SK-N-DZ (cell line): ENCODE measurements at places on chromosomes 4 and X.

GRCh38 chr4:88297212-88297516, 12.8 kb upstream of the PPM1K start:
- no peak for DNase-seq

GRCh38 chr4:152256996-152257395, 278.9 kb downstream of the FBXW7 start:
- DNase-seq: no peak

DNA sequence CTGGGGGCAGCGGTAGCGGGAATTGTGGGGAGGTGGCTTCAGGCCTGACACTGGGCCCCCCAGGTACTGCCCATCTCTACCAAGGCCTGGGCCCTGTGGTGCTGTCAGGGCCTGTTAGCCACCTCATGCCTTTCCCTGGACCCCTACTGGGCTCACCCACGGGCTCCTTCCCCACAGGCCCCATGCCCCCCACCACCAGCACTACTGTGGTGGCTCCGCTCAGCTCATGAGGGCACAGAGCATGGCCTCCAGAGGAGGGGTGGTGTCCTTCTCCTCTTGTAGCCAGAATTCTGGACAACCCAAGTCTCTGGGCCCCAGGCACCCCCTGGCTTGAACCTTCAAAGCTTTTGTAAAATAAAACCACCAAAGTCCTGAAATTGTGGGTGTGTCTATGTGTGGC, 7.5 kb downstream of the GATA1 start:
- DNase-seq: no peak

DNA sequence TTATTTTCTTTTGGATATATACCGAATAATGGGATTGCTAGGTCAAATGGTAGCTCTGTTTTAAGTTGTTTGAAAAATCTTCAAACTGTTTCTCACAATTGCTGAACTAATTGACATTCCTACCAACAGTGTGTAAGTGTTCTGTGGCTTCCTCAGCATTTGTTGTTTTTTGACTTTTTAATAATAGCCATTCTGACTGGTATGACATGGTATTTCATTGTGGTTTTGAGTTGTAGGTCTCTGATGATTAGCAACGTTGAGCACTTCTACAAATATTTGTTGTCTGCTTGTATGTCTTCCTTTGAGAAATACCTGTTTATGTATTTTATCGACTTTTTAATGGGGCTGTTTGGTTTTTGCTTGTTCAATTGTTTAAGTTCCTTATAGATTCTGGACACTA, 680.1 kb upstream of the GRIA3 start:
- no peak for DNase-seq

GRCh38 chrX:30688641-30689040, 35.4 kb downstream of the GK start:
- DNase-seq: no peak

GRCh38 chr4:5887361-5888221, 5.3 kb downstream of the CRMP1 start:
- peak; percentile 50 for DNase-seq

- DNase-seq: no peak
Measured at GRCh38 chrX:149949743-149950436, 11.6 kb upstream of the EOLA2 start.

GRCh38 chr4:71026086-71026485, 32.6 kb downstream of the DCK start:
- no peak for DNase-seq

- DNase-seq: no peak
Measured at GRCh38 chrX:52437212-52437611, 58.4 kb upstream of the XAGE1A start.

DNA sequence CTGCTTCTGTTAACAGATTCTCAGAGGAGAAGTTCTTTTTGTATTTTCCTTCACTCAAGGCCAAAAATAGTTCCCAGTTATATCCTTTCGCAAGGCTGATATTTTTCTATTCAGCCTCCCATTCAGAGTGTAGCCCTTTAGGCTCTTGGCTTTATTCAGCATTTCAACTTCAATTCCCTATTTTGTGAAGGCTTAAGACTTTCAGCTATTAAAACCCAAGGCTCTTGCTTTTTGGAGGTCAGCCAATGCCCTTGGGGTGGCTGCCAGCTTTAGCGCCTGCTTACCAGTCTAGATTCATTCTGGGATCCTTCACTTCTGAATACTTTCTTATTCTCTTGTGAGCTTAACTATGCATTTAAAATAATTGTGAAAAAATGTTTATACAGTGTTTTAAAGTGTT, 57.3 kb upstream of the ADGRA3 start:
- no peak for DNase-seq

DNA sequence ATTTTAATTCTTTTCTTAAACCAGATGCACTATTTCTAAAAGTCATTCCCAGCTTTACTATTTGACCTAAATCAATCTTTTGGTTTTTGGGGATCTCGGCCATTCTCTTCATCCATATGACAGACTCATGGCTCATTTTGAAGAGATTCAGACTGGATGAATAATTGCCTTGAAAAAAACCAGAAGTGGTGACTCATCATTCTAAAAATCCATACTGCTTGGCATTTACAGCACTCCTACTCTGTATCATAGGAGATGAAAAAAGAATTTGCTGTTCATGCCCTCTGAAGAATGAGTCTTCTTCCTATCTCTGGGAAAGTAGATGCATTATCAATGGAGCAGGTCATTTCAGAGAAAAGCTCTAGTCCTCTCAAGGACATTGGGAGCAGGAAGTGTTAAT, 220.5 kb upstream of the RPS6KA3 start:
- DNase-seq: no peak

DNA sequence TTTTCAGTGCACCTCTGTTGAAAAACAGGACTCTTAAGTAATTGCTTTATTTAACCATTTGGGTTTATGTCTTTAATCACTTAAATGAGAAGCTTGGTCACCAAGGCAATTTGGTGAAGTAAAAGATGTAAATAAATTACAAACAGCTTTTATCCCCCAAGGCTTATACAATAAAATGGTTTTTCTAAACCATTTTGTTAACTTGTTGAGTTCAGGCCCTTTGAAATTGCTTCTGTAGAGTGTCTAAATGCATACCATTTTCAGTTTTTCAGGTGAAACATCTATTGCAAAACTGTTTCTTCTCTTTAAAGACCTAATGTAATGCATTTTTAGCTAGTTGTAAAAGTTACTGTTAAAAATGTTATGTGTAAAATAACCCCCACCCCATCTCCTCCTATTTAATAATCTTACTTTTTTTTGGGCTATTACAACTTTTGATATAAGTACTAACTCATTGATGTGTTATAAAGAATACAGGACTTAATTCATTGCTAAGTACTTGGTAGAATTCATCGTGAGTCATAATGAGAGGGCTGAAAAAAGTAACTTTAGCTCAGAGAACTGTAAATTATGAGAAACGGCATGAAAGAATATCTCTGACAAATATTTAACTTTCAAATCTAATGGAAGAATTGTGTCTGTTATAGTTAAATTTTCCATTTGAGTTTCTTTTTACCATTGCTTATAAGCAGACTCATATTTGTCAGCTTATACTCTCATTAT, 4.5 kb downstream of the RAPGEF2 start:
- no peak for DNase-seq

- DNase-seq: no peak
Measured at GRCh38 chr4:4509521-4509920, 32.3 kb downstream of the STX18 start.

DNA sequence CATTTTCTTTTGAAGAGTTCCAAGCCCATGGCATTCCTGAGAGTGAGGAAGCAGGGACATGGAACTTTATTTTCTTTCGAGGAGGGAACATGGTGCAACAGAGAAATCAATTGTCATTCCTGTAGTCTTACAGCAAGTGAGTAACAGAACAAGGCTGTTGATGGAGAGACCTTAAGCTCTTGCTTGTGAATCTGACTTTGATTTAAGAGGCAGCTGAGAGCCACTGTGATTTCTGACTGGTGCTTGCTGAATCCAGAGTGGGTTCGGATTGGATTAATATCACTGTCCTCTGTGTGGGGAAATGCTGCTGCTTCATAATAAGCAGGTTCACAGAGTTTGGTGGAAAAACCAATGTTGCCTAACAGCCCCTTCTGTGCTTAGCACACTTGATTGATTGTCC, 4.7 kb upstream of the ATP1B4 start:
- no peak for DNase-seq

DNA sequence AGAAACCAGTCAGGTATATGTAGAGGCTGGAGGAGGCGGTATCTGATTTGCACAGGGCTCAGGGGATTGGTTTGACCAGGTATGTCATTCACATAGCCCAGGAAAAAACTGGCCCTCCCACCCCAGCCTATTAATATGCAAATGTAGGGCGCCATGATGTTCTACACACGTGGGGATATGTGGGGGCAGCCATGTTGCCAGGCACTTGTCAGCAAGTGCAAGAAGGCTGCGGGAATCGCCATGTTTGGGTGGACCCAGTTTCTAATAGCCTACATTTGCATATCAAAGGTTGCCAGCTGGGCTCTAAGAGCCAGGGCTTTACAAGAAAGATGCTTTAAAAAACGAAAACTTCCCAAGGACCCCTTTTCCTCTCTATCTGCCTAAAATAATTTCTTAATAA, 335.1 kb downstream of the SMARCA1 start:
- DNase-seq: no peak

GRCh38 chr4:32117693-32118092, 1397.5 kb downstream of the PCDH7 start:
- DNase-seq: no peak

DNA sequence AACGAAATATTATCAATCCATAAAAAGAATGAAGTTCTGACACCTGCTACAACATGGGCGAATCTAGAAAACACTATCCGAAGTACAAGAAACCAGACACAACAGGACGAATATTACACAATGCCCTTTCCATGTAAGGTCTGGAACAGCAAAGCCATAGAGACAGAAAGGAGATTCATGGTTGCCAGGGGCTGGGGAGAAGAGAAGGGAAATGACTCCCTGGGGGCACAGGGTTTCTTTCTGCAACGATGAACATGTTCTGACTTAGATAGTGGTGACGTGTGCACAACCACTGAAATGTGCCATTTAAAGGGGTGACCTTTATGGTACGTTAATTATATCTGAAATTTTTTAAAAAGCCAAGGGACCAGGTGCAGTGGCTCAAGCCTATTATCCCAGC, 28.3 kb downstream of the GPR143 start:
- DNase-seq: no peak

DNA sequence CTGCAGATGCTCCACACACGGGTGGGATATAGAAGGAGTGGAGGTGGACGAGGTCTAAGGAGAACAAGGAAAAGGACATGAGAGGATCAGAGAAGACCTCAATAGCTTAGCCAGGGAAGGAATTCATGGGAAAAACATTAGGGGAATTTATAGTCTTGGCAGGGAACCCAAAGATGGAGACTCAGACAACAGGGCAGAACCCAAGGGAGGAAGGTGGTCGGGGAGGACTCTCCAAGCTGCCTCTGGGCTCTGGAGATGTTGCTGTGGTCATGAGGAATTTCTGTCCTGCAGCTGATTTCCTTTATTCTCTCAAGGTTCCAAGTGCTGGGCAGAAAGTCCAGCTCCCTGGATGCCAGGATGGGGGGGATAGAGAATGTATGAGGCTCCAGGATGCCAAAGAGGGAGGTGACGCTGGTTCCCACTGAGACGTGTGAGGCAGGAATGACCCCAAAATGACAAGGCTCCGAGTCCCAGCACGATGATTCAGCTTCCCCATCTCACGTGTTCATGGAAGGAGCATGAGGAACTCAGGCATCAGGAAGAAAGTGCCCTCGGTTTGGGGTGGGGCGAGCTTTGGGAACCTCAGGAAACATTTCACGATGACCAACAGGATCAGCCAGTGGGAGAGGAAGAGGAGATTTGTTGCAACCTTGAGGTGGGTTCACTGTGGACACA, 57.0 kb upstream of the PPP2R3B start:
- no peak for DNase-seq

DNA sequence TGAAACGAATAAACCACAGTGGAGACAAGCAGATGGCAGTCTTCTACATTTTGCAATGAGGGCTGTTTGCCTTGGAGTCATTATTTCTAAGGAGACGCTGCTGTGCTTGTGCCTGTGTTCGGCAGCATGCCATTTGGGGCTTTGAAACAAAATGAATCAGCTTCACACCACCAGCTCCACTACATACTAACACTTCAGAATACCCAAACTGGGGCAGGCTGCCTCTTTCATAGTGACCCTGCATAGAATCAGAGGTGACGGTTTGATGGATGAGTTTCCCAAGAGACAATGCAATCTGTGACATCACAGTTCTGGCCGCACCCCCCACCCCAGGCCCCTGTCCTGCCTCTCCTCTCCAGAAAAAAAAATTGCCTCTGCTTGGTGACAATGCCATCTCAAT, 57.1 kb upstream of the MID1 start:
- DNase-seq: no peak

GRCh38 chrX:134480061-134480460, 20.1 kb downstream of the HPRT1 start:
- no peak for DNase-seq

GRCh38 chrX:48761674-48762471, at the start of gene GLOD5:
Gene GLOD5 (plus strand): TSS chrX:48761747. CDS start chrX:48761791, 44 bp downstream.
- DNase-seq: no peak

DNA sequence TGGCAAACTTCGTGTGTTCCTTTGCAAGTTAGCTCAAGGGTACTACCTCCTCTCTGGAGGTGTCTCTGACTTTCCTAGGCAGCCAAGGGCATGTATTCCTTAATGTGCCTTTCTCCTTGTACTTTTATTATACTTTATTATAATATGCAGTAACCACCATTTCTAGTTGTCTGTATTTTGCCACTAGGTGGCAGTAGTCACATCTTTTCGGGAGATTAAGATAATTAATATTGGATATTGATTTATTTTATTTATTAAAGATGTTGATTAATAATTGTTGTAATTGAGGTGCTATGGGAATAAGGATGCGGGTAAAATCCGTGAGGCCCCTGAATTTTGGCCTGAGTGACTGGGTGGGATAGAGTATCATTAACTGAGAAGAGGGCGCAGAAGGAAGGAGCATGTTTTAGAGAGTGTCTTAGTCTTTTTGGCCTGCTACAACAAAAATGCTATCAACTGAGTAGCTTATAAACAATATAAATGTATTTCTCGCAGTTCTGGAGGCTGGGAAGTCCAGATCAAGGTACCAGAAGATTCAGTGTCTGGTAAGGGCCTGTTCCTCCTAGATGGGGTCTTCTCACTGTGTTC, 153.3 kb downstream of the TMEM164 start:
- DNase-seq: no peak

DNA sequence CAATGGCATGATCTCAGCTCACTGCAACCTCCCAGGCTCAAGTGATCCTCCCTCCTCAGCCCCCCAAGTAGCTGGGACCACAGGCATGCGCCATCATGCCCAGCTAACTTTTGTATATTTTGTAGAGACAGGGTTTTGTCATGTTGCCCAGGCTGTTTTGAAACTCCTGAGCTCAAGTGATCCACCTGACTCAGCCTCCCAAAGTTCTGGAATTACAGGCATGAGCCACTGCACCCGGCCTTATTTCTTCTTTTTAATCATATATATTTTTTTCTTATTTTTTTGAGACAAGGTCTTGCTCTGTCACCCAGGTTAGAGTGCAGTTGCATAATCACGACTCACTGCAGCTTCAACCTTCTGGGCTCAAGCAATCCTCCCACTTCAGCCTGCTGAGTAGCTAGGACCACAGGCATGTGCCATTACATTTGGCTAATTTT, 184.0 kb downstream of the TSPAN5 start:
- no peak for DNase-seq

GRCh38 chrX:97987979-97988378, 1104.3 kb downstream of the RPA4 start:
- DNase-seq: no peak
